Pulmonary artery endothelial cell (primary cell): ENCODE measurements at places on chromosomes 13 and 19. TPM values are rescaled to one million over a fixed set of nuclear protein-coding genes. Genes with fewer than 3 reads are reported as not detected.

Gene LONP1
- total RNA-seq = 91.4 and 116 TPM in 2 replicates

Gene C13orf42
- total RNA-seq = not detected in 2 replicates

Gene PBX4
- total RNA-seq = 0.07 TPM in 2 replicates

Gene NOTCH3
- total RNA-seq = 0.95 and 1.1 TPM in 2 replicates

Gene METTL21C
- not detected in 2 replicates for total RNA-seq

Gene SLC8A2
- total RNA-seq = not detected in 2 replicates

Gene LILRB4
- not detected in 2 replicates for total RNA-seq

Gene CXCL17
- total RNA-seq = not detected in 2 replicates

Gene FFAR1
- not detected in 2 replicates for total RNA-seq

Gene BICRA
- 4.2 and 5.4 TPM in 2 replicates for total RNA-seq

Gene LYL1
- 45.2 and 55.5 TPM in 2 replicates for total RNA-seq

Gene TLE6
- 1.9 and 3.4 TPM in 2 replicates for total RNA-seq

Gene ASF1B
- 15.3 and 21.5 TPM in 2 replicates for total RNA-seq

Gene CYP2A7
- total RNA-seq = not detected in 2 replicates

Gene ZNF429
- total RNA-seq = 0.79 and 5.4 TPM in 2 replicates

Gene ZNF780A
- 10.2 and 17.5 TPM in 2 replicates for total RNA-seq

Gene KIR3DL2
- total RNA-seq = not detected in 2 replicates

Gene CRTC1
- total RNA-seq = 0.79 and 1.1 TPM in 2 replicates

Gene EID2B
- 3.1 and 4.7 TPM in 2 replicates for total RNA-seq

Gene MAP3K10
- 5.5 and 7.0 TPM in 2 replicates for total RNA-seq

Gene HSH2D
- total RNA-seq = not detected in 2 replicates

Gene AMER2
- not detected in 2 replicates for total RNA-seq

Gene ZNF792
- total RNA-seq = 30.8 and 38.7 TPM in 2 replicates

Gene MAG
- total RNA-seq = 0.07 TPM in 1 of 2 replicates, not detected in the other

Gene DNAAF3
- 0.32 and 0.73 TPM in 2 replicates for total RNA-seq

Gene MAST1
- 0.18 and 0.59 TPM in 2 replicates for total RNA-seq

Gene MYH14
- 0.07 TPM in 1 of 2 replicates, not detected in the other for total RNA-seq

Gene TNFSF11
- 0.07 TPM in 1 of 2 replicates, not detected in the other for total RNA-seq

Gene C1QTNF9
- total RNA-seq = not detected in 2 replicates

Gene CABP5
- not detected in 2 replicates for total RNA-seq

Gene FCER2
- not detected in 2 replicates for total RNA-seq

Gene ATP4A
- total RNA-seq = not detected in 2 replicates

Gene ZNF181
- 9.1 and 15.9 TPM in 2 replicates for total RNA-seq

Gene F2RL3
- 0.71 and 1.4 TPM in 2 replicates for total RNA-seq

Gene SIGLEC10
- not detected in 2 replicates for total RNA-seq

Gene COL4A2
- total RNA-seq = 290 and 292 TPM in 2 replicates

Gene PAF1
- total RNA-seq = 42.3 and 55.5 TPM in 2 replicates

Gene NAPSA
- under 0.01 and 0.11 TPM in 2 replicates for total RNA-seq

Gene FGF9
- not detected in 2 replicates for total RNA-seq

Gene LILRA6
- not detected in 2 replicates for total RNA-seq

Gene KIR2DL1
- not detected in 2 replicates for total RNA-seq

Gene ELAVL3
- total RNA-seq = not detected in 2 replicates

Gene ZNF600
- total RNA-seq = 3.7 and 6.3 TPM in 2 replicates

Gene LRG1
- 0.13 and 0.32 TPM in 2 replicates for total RNA-seq

Gene STOML3
- not detected in 2 replicates for total RNA-seq

Gene RASAL3
- 0.60 and 0.79 TPM in 2 replicates for total RNA-seq

Gene FBXO17
- 24.2 and 25.9 TPM in 2 replicates for total RNA-seq

Gene CGB8
- not detected in 2 replicates for total RNA-seq

Gene DDA1
- total RNA-seq = 30.0 and 30.3 TPM in 2 replicates

Gene SERPINE3
- not detected in 2 replicates for total RNA-seq

Gene LGALS14
- total RNA-seq = not detected in 2 replicates

Gene SLC7A10
- not detected in 2 replicates for total RNA-seq

Gene SLC10A2
- not detected in 2 replicates for total RNA-seq
